ENCODE measurements at places on chromosomes 5 and 9. TPM values are rescaled to one million over a fixed set of nuclear protein-coding genes. Genes with fewer than 3 reads are reported as not detected.

- no peak for DNase-seq
Observed at GRCh38 chr9:127567730-127568617, 44.1 kb upstream of the STXBP1 start.

AGXT2 gene
- 24.7 TPM for total RNA-seq

PITX1 gene
- not detected for total RNA-seq

UBLCP1 gene
- total RNA-seq, result 13.8 TPM

PPP3R2 gene
- total RNA-seq, result not detected

All from right lobe of liver (tissue), 6 donors.